Activated CD4-positive, alpha-beta T cell treated with anti-CD3 and anti-CD28 coated beads for 36 hours (primary cell): ENCODE measurements at places on chromosomes 3 and 15.

DNA sequence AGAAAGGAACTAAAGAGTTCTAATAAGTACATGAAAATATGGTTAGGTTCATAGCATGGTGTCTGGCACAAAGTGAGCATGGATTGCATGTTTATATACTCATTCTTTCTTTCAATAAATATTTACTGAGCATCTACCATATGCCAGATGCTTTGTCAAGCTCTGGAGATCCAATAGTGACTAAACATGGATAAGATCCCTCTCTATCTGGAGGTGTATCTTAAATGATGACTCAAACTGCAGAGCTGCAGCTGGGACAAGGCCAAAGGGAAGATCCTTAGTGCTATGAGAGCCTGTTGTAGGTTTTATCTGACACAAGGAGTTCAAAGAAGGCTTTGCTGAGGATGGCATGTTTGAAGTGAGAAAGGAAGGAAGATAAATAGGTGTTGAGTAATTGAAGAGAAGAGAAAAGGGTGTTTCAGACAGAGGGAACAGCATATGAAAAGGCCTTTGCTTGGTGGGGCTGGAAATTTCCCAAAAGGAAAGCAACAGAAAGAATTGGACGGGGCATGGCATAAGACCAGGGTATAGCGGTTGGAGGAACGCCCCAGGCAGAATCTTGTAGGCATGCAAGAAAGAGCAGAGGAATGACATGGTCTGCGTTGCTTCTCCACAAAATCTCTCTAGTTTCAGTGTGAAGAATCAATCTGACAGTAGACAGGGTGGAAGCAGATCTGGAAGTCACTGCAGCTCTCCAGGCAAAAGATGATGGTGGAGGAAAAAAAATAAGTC is 239.9 kb upstream of the LRTM1 start:
- no peak for DNase-seq
- H3K36me3 ChIP-seq: no peaks in the 10 kb centered on the region
- no peaks in the 10 kb centered on the region for H3K4me1 ChIP-seq
- H3K4me3 ChIP-seq: no peak overlapping the region
- H3K27ac ChIP-seq: no peak overlapping the region

GRCh38 chr15:43514241-43515057 is 3.0 kb upstream of the MAP1A start:
- H3K4me3 ChIP-seq: no peak overlapping the region
- H3K27ac ChIP-seq: peak overlapping the region; percentile 35
- peaks cover 40% of the 10 kb centered on the region for H3K4me1 ChIP-seq
- H3K36me3 ChIP-seq: no peaks in the 10 kb centered on the region

- no peak overlapping the region for H3K27ac ChIP-seq
- H3K4me1 ChIP-seq: no peaks in the 10 kb centered on the region
- H3K36me3 ChIP-seq: no peaks in the 10 kb centered on the region
- peaks cover 7% of the 10 kb centered on the region for H3K27me3 ChIP-seq
These were observed 20.6 kb upstream of the LCTL start for GRCh38 chr15:66586155-66586976.

- peaks cover 2% of the 10 kb centered on the region for H3K27me3 ChIP-seq
- H3K4me1 ChIP-seq: no peaks in the 10 kb centered on the region
- no peak overlapping the region for H3K27ac ChIP-seq
- H3K36me3 ChIP-seq: no peaks in the 10 kb centered on the region
- H3K4me3 ChIP-seq: no peak overlapping the region
These were observed 96.9 kb upstream of the MYRIP start for GRCh38 chr3:39712413-39713048.

GRCh38 chr3:113110267-113110666 is 101.1 kb upstream of the BOC start:
- no peak overlapping the region for H3K27ac ChIP-seq
- H3K27me3 ChIP-seq: no peaks in the 10 kb centered on the region
- no peaks in the 10 kb centered on the region for H3K36me3 ChIP-seq
- peaks cover 37% of the 10 kb centered on the region for H3K4me1 ChIP-seq
- DNase-seq: no peak

DNA sequence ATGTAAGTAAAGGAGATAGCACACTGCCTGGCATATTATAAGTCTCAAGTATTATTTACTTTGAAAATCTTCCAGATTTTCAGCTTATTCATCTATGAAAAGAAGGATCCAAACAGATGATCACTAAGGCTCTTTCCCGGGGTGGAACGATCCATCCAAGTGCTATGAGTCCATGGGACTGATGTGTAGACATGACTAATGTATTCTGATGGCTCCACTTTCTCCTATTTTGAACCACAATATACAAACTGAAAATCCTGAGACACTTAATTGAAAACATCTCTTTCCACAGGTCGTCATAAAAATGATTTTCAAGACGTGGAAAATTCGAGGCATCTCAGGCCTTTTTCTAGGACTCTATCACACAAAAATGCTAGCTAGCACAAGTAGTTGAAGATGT is 33.4 kb upstream of the CHRM5 start:
- DNase-seq: no peak
- H3K36me3 ChIP-seq: no peaks in the 10 kb centered on the region
- no peak overlapping the region for H3K4me3 ChIP-seq
- H3K4me1 ChIP-seq: no peaks in the 10 kb centered on the region
- no peak overlapping the region for H3K27ac ChIP-seq

- peaks cover 3% of the 10 kb centered on the region for H3K27me3 ChIP-seq
- DNase-seq: no peak
- H3K4me1 ChIP-seq: peaks cover 16% of the 10 kb centered on the region
- no peak overlapping the region for H3K27ac ChIP-seq
- H3K36me3 ChIP-seq: no peaks in the 10 kb centered on the region
- H3K4me3 ChIP-seq: no peak overlapping the region
These were observed 3.6 kb upstream of the RBMS3 start for GRCh38 chr3:29277249-29277648.

GRCh38 chr3:80771085-80771484 is 990.4 kb downstream of the GBE1 start:
- no peak overlapping the region for H3K27ac ChIP-seq
- DNase-seq: no peak
- H3K27me3 ChIP-seq: no peaks in the 10 kb centered on the region
- H3K4me1 ChIP-seq: no peaks in the 10 kb centered on the region
- H3K4me3 ChIP-seq: no peak overlapping the region
- no peaks in the 10 kb centered on the region for H3K36me3 ChIP-seq

GRCh38 chr15:66211670-66212562 is 41.6 kb downstream of the MEGF11 start:
- peaks cover 3% of the 10 kb centered on the region for H3K27me3 ChIP-seq
- no peak overlapping the region for H3K27ac ChIP-seq
- H3K4me3 ChIP-seq: no peak overlapping the region
- no peaks in the 10 kb centered on the region for H3K36me3 ChIP-seq
- H3K4me1 ChIP-seq: no peaks in the 10 kb centered on the region
